Activated T-cell treated with anti-CD3 and anti-CD28 coated beads, Interleukin-2, amount 50 U/mL, for 1 hour (primary cell): ENCODE measurements at places on chromosomes 16 and 17.

DNA sequence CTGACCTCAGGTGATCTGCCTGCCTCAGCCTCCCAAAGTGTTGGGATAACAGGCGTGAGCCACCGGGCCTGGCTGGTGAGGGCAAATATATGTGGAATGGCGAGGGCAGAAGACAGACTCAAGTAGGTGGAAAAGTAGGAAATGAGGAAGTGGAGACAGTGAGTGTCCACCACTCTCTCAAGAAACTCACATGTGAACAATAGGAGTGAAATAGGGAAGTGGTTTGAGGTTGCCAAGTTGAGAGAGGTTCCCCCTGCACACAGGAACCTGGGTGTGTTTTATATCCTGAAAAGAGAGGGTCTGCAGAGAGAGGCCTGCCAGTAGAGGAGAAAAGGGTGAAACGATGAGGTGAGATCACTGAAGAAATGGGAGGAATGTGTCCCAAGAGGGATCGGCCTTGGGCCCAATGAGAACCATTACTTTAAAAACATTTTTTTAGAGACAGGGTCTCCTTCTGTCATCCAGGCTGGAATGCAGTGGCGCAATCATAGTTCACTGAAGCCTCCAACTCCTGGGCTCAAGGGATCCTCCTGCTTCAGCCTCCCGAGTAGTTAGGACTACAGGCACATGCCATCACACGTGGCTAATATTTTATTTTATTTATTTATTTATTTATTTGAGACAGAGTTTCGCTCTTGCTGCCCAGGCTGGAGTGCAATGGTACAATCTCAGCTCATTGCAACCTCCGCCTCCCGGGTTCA is 17.1 kb upstream of the CORO1A start:
- no peak for DNase-seq

DNA sequence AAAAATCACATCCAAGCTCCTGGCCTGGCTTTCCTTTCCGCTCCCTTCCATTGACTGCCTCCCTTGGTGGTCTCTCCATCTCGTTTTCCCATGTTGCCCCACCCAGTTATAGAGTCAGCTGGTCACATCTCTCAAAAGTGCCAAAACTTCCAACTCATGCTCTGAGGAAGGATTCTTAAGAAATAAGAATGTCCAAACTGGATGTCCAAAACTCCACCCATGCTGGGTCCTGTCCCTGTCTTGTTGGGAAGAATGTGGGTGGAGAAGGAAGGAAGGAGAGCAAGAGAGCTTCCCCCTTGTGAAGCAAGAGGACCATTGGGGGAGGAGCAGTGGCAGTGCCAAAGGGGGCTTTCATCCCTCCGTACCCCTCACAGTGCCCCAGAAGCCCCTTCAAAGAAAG is 44.6 kb upstream of the MAP3K14 start:
- no peak for DNase-seq

DNA sequence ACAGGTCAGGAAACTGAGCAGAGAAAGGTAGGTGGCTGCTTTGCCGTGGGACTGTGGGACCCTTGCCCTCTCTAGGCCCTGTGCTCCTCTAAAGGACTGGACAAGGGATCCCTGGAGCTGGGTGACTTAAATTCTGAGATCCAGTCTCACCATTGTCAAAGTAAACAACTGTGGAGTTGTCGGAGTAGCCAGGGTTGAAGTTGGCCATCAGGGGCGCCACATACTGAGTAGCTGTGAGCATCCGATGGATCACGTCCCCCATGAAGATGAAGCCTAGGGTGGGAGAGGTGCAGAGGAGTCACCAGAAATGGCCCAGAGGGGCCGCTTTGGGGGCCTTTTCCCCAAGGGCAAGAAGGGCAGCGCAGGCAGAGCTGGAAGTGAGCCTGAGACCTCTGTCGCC is 43.5 kb downstream of the PLXDC1 start:
- no peak for DNase-seq

- no peak for DNase-seq
These were observed 6.4 kb downstream of the KDM6B start for GRCh38 chr17:7840441-7840840.

GRCh38 chr17:47368262-47368661 is 44.5 kb downstream of the EFCAB13 start:
- DNase-seq = no peak

DNA sequence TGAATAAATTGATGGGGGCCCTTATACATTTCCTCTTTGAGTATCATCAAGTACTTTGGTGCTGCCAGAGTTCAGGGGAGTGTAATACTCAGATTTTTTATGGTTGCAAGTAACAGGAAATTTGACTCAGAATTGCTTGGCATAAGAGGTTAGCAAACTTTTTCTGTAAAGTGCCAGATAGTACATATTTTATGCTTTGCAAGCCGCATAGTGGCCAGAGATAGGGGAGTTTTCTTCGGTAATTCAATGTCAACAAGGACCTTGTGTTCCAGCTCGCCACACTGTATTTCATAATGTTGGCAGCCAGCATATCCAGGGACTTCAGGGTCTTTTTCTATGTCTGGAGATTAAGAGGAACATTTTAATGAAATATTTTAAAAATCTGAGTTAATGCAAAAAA is 51.0 kb upstream of the MARCHF10 start:
- DNase-seq = no peak

DNA sequence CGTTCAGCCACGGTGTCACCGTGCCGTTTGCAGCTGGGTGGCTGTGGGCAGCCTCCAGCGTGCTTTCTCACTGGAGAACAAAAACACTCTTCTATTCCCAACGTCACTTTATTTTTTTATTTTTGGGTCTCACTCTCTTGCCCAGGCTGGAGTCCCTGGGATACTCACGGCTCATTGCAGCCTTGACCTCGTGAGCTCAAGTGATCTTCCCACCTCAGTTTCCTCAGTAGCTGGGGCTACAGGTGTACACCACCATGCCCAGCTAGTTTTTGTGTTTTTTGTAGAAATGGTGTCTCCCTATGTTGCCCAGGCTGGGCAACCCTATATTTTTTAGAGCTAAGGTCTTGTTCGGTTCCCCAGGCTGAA is 34.4 kb upstream of the ZC3H18 start:
- DNase-seq = no peak

- DNase-seq = no peak
These were observed 100.9 kb upstream of the GSE1 start for GRCh38 chr16:85511938-85512807.

DNA sequence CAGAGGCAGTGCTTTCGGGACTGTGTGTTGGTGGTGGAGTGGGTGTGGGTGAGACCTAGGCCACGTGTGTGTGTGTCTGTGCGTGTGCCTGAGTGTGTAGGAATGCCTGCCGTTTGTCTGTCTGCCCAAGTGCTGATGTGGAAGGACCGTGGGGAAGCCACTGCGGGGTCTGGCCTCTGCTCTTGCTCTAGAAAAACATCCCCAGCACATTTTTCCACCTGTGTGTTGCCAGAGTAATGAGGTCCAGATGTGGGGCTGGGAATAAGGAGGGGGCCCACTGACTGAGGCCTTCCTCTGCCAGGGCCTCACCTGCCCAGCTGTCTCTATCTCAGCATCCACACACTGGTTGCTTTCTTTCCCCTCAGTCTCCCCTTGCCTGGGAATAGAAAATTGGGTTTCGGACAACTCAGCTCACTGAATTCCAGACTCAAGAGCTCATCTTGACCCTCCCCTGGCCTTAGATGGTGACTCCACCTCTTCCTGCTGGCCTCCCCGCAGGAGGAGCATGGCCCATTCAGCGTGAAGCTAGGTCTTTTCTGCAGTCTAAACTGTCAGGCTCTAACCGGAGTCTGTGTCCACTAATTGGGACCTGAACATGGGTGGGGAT is 7.6 kb downstream of the SGCA start:
- DNase-seq = no peak
